ENCODE measurements at places on chromosomes 11 and 22. TPM values are rescaled to one million over a fixed set of nuclear protein-coding genes. Genes with fewer than 3 reads are reported as not detected.

DNA sequence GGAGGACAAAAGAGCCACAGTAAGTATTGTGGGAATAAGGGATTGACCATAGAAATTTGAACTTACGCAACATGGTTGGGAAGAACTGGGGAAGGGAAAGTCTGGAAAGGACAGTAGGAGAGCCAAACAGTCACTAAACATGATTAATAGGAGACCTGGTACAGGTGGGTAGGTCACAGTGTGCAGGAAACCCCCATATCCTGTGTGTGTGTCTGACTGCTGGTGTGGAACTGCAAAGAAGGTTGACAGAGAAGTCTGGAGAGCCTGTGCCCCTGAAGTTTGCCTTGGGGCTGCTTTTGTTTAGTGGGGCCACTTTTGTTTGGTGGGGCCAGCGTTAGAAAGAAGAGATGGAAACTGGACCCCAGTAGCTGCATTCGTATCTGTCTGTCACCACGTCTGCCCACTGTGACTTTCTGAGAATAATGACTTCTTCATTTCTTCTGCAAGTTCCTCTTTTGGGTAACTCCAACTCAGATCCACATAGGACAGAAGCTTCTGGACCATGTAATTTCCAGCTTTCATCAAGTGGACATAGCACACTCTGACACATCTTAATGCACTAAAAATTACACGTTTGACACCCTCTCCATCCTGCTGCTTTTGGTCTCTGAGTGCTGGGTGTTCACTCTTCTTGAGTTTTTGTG lies 126.8 kb upstream of the RAG2 start:
- H3K4me1 ChIP-seq: no peaks in the 10 kb centered on the region
- no peak for DNase-seq
- no peaks in the 10 kb centered on the region for H3K36me3 ChIP-seq
- no peak overlapping the region for H3K4me3 ChIP-seq
- H3K27me3 ChIP-seq: no peaks in the 10 kb centered on the region
- H3K27ac ChIP-seq: no peak overlapping the region

DNA sequence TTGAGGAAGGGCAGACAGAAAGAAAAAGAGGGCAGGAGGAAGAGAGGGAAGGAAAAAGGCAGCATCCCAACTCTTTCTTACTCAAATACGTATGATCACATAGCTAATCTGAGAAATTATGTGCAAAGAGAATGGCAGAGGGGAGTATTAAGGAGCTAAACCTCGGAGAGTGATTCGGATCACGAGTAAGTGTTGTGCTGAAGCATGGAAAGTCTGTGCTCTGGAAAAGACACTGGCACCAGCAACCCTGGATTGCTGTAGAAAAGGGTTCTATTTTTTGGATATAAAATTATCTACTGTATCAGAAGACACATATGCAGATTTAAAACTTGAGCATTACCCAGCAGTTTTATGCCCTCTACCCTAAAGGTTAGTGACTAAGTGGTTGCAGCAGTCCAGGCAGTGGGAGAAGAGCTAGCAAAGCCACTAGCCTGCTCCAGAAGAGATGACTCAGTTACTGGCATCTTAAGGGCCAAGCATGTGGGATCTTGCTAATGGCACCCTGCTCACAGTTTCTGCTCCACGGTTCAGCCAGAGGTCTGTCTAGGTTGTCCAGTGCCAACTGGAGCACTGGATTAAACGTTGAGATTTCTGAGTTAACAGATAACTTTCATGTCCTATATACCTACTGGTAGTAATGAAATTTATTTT lies 151.7 kb downstream of the SWAP70 start:
- H3K27ac ChIP-seq: no peak overlapping the region
- H3K36me3 ChIP-seq: peaks cover 3% of the 10 kb centered on the region
- H3K4me3 ChIP-seq: no peak overlapping the region
- DNase-seq: no peak
- no peaks in the 10 kb centered on the region for H3K4me1 ChIP-seq

SLC22A6 gene
- total RNA-seq: not detected

TEX54 gene
- not detected for total RNA-seq

SPINDOC gene
- total RNA-seq: 35.2 TPM
